ENCODE measurements at places on chromosomes 13 and 19.

DNA sequence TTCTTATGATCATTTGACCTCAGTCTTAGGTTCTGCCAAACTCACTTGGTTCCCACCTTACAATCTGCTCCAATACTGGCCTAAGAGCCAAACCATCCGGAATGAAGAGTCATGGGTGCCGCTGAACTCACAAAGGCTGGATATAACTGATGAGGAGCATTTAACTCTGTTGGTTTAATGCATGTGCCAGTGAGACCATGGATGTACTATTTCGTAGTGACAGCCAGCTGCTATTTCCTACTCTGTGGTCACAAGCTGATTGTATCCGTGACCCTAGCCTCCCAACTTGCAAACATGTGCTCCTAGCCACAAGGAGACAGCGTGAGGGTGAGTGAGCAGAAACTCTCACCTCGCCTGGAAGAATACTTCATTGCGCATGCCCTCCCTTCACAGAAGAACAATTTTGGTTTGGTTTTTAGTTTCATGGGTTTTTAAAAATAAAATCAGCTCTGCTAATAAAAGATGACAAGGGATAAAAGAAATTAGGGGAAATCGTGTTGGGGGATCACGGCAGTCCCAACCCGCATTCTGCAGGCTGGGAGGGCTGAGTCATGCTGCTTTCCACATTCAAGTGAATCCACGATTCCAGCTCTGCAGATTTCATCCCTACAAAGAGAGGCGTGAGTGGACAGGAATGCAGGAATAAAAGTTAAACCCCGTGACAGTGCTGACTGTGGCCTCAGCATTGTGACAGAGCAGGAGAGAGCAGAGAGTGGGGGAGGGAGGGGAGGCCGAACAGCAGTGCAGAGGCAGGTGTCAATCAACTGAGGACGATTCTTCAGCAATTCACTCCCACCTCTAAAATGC, 66.8 kb upstream of the RAP2A start:
- no peak for DNase-seq

DNA sequence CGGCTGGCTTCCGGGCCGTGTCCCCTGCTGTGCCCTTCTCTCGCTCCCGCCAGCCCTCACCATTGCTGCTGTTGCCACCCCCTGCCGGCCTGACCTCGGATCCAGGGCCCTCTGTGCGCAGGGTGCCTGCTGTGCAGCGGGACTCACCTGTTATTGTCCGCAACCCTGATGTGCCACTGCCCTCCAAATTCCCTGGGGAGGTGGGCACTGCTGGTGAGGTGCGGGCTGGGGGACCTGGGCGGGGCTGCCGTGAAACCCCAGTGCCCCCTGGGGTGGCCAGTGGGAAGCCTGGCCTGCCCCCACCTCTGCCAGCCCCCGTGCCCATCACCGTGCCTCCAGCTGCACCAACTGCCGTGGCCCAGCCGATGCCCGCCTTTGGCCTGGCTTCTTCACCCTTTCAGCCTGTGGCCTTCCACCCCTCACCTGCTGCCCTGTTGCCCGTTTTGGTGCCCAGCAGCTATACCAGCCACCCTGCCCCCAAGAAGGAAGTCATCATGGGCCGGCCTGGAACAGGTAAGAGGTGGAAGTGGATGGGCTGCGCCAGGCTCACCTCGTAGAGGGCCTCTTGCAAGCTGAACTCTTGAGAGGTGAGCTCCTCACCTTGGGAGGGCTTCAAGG, 5.1 kb downstream of the CIC start:
- no peak for DNase-seq

DNA sequence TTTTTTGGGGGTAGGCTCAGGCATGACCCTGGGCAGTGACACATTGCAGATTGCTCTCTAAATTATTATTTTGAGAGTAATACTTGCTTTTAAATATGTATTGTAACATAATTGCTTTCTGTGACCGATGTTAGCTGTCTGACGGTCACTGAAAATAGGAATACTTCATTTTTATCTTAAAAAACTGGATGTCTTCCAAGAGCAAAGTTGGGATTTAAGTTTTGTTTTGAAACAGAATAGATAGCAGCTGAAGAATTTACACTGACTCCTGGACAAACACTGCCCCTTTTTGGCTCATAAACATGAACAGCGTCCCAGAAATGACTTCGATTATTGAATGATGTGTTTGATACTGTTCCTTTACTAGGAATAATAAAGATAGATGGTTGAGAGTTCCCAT, 535.9 kb downstream of the GPC5 start:
- DNase-seq: no peak

- DNase-seq: no peak
Measured at GRCh38 chr13:76848596-76848995, 37.6 kb downstream of the KCTD12 start.

DNA sequence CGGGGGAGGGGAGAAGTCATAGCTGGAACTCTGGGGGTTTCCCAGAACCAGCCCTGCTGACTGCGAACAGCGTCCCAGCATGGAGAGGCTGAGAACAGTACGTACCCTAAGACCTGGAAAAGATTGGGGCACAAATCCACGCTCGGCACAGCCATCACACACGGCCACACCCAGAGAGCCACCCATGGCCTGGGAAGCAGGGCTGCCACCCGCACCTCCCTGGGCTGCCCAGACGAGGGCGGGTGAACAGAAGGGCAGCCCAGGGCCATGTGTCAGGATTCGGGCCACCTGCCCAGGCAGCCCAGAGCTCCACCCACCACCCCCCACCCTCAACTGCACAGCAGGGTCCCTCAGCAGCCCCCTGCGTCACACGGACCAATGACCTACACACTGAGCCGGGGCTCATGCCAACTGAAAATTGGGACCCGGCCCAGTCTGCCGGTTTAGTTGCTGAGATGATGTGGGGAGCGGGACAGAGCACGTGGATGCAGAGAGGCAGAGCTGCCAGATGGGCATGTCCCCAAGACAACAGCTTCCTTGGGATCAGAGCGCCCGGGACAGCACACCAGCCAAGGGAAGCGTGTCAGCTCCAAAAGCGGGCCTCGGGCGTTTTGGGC, 8.5 kb downstream of the UBXN6 start:
- no peak for DNase-seq

GRCh38 chr19:33906578-33907335, 110.1 kb downstream of the KCTD15 start:
- no peak for DNase-seq

GRCh38 chr13:97878431-97879375, 74.8 kb upstream of the IPO5 start:
- DNase-seq: no peak

GRCh38 chr19:15197275-15197941, 3.4 kb downstream of the NOTCH3 start:
- no peak for DNase-seq

DNA sequence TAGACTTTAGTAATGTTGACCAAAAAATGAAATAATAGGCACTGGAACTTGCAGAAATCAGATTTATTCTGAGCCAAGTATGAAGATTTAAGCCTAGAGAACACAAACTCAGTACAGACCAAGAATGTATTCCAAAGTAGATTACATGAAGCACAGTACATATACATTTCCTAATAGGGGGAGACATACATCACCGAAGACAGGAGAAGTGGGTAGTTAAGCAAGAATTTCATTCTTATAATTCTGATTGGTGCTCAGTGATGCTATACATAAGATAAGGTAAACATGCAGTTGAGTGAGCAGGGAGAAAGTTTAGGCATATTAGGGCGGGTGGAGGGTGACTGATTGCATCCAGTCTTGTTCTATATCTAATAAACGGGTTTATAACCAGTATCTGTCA, 2218.8 kb downstream of the PCDH9 start:
- no peak for DNase-seq

GRCh38 chr13:45778882-45779281, 72.7 kb downstream of the SIAH3 start:
- no peak for DNase-seq

GRCh38 chr13:80338781-80339562, 2.0 kb downstream of the SPRY2 start:
- DNase-seq: no peak

DNA sequence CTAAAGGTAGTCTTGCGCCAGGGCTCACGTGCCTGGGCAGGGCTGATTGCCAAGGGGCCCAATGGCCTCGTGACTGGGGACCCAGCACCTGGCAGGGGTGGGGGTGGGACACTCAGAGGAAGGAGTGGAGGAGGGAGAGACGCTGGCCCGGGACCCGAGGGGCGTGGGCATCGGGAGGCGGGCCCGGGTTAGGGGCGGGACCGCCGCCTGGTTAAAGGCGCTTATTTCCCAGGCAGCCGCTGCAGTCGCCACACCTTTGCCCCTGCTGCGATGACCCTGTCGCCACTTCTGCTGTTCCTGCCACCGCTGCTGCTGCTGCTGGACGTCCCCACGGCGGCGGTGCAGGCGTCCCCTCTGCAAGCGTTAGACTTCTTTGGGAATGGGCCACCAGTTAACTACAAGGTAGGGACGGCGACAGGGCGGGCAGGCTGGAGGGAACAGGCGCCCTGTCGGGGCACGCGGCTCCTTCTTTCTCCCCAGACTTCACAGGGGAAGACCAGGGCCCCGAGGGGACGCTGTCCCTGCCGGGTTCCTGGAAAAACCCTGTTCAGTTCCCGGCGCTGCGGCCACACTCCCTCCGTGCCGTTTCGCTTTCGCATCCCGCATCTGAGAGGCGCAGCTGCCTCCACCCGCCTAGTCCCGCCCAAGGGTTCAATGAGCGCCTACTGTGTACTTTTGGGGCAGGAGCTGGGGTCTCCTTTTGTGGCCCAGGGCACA, at the start of gene IFI30:
Gene IFI30 (plus strand): TSS at position 242 of the 717 bp plus-strand sequence. CDS start 29 bp downstream, at position 271.
- DNase-seq: no peak

DNA sequence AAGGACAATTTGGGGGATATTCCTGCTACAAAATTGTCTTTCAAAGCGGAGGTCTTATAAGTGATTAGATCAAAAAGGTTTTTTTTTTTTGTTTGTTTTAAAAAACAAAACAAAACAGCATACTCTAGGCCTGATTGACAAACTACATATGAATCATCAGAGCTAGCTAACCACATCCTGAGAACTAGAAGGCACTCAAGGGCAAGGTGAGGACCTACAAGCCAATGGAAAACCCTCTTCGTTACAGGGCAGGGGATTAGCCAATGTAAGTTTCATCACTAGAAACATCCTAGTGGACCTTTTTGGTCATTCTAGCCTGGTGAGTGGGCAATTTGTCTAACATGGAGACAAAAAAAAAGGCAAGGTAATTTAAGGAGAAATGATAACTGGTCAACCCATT, 428.6 kb downstream of the RFC3 start:
- DNase-seq: no peak

GRCh38 chr19:11397089-11397610, 13.0 kb upstream of the EPOR start:
- no peak for DNase-seq

GRCh38 chr19:47768604-47769003, 9.9 kb upstream of the SELENOW start:
- no peak for DNase-seq

DNA sequence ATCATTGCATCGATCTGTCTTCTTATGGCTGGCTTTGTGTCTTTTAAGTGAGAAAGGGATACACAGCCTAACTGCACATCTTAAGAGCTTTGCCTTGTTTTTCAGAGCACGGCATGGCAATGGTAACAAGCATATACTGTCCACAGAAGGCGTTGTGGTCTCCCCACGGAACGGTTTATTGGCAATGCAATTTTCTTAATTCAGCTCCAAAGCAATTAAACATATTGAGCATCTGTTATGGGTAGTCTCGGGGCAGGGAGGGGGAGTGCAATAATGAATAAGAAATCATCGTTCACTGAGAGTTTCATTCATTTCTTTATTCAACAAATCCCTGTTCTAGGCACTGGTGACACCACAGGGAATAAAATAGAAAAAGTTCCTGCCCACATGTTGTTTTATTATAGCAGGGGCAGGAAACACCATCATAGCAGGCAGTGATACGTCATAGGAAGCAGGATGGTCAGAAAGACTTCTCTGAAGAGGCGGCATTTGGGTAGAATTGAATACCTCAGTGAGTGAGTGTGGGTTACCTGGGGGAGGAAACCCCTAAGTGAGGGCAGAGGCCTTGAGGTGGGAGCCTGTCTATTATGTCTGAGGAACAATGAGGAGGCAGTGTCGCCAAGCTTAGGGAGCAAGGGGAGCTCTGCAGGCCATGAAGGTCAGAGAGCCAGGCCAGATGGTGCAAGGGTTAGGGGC, 185.7 kb upstream of the KL start:
- DNase-seq: no peak

GRCh38 chr19:6593651-6594416, 2.9 kb upstream of the CD70 start:
- no peak for DNase-seq

DNA sequence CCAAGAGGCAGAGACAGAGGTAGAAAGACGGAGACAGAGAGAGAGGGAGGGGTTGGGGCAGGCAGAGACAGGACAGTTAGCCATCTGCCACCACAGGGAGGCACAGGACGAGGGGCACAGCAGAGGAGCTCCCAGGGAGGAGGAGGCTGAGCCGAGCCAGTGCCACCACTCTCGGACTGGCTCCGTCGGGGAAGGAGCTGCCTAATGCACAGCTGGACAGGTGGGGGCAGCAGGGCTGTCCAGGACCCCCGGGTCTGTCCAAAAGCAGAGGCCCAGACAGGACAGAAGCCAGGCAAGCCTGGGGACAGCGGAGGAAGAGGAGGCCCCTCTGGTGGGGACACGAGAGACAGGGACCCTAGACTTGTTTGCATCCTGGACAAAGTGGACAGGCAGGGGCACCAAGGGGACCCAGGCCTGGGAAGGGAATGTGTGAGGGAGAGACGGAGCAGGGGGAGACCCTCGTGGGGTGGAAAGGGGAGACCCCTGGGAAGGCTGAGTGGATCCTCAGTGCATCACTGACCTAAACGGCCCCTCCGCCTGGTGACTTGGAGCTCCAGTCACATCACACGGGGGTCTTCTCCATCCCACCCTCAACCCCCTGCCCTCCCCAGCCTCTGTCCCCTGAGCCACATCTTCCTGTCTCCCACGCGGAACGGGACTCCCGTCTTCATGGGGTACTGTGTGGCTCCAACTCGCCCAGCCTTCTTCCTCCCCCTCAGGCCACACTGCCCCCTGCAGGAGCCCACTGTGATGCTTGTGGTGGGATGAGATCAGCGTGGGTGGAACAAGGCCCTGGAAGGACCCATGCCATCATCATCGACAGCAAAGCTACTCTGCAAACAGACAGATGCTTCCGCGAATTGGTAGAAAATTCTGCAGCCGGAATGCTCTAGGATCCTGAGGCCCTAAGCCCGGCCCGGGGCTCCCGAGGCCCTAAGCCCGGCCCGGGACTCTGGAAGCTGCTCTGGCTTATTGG, 915 bp downstream of the F10 start:
- no peak for DNase-seq

DNA sequence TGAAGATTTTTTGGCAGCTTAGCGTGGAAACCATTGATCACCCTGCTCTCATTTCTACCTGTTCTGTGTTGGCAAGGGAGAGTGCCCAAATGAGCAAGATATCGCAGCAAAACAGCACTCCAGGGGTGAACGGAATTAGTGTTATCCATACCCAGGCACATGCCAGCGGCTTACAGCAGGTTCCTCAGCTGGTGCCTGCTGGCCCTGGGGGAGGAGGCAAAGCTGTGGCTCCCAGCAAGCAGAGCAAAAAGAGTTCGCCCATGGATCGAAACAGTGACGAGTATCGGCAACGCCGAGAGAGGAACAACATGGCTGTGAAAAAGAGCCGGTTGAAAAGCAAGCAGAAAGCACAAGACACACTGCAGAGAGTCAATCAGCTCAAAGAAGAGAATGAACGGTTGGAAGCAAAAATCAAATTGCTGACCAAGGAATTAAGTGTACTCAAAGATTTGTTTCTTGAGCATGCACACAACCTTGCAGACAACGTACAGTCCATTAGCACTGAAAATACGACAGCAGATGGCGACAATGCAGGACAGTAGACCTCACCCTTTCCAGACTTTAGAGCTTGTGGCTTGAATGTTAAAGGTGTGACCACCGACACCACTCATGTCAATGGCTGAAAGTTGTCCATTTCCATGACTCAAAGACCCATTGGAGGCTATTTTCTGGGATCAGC, 5.8 kb downstream of the CEBPG start:
- no peak for DNase-seq

- no peak for DNase-seq
Measured at GRCh38 chr13:49456156-49456555, 12.1 kb downstream of the SETDB2 start.
